Activated CD4-positive, alpha-beta T cell treated with anti-CD3 and anti-CD28 coated beads for 1 hour (primary cell): ENCODE measurements at places on chromosomes 11 and 22.
A peak's percentile ranks its signal among the peaks of the same experiment; 100 is the strongest.

- no peak for DNase-seq
Observed at GRCh38 chr22:32682990-32683389, 118.5 kb upstream of the TIMP3 start.

DNA sequence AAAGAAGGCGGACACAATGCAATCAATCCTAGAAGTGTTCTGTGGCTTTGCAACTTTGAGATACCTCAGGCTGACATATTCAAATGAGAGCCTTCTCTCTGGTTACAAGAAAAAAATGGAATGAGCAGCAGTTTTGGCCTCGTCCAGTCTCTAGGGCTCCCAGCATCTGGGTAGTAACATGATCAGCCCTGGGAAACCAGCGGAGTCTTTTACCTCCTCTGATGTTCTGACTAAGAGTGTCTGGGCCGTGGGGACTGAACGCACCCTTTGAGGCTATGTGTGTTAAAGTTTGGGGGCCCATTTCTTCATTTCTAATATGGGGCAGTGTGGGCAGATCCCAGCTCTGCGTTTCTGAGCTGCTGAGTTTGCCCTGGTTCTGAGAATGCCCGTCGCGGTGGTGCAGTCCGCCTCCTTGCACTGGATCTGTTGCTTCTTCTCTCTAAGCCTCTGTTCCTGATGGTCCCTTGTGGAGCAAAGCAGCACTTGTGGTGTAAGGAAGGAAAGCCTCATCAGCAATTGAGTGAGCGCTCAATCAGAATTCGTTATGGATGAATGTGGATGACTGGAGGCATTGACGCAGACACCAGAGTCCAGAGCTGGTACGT, 8.1 kb downstream of the PARVB start:
- DNase-seq, result no peak

GRCh38 chr11:65444314-65445051, 21.9 kb downstream of the NEAT1 start:
- DNase-seq, result no peak

GRCh38 chr11:18001191-18001590, 11.7 kb downstream of the SERGEF start:
- DNase-seq, result no peak

- DNase-seq, result no peak
Observed at GRCh38 chr11:105696000-105696399, 86.1 kb downstream of the GRIA4 start.

DNA sequence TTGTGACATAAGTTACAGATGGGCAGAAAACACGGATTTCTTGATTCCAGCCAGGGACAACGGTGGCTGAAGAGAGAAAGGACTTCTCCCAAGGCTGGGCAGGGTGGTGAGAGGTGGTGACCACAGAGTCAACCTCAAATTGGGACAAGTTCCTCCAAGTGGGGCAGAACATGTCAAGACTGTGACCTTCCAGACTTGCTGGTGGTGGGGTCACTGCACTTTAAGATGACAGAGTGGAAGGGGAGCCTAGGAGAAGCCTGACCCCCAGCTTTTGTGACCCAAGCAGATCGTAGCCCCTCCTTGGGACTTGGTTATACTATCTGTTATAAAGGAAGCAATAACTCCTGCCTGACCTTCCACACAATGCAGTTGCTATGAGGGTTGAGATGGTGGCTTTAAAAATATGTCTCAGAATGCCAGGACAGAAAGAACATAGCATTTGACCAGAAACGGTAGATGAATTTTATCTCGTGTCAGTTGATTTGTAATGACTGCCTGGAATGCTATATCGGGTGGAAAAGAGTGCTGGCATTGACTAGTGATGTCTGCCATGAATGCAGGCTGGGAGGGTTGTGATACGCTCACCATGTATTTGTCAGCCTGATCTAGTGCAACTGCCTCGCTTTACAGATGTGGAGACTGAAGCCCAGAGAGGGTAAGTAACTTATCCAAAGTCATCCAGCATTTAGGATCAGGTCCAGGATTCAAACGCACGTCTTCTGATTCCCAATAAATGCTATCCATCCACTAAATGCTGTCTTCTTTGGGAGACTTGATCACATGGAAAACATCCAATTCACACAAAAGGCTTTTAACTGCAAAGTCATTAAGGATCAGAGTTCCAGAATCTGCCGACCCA, 18.3 kb downstream of the TST start:
- DNase-seq, result no peak

GRCh38 chr11:117662255-117662654, 134.8 kb downstream of the DSCAML1 start:
- DNase-seq, result no peak

GRCh38 chr11:10847960-10848860, 9.6 kb downstream of the ZBED5 start:
- DNase-seq, result no peak

DNA sequence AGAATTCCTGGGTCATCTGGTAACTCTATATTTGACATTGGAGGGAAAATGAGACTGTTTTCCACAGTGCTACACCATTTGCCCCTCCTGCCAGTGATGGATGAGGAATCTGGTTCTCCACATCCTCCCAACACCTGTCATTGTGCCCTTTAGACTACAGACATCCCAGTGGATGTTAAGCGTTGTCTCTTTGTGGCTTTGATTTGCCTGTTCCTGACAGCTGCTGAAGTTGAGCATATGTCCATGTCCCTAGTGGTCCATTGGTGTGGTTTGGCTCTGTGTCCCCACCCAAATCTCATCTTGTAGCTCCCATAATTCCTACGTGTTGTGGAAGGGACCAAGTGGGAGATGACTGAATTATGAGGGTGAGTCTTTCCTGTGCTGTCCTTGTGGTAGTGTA, 88.5 kb downstream of the BRD1 start:
- DNase-seq, result no peak

DNA sequence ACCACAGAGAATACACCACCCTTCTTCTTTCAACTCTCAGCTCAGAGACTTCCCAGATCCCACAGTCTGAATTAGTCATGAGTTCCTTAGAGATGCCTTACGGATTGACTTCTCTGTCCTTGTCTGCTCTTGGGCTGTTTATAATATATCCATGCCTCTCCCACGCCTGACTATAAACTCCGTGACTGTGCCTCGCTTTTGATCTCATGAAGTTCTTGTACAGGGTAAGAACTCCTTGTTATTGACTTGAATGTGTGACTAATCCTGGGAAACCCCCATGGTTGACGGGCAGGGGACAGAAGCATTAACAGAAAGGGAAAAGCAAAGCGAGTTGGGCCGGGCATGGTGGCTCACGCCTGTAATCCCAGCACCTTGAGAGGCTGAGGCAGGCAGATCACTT, 62.4 kb upstream of the POU2AF1 start:
- no peak for DNase-seq

DNA sequence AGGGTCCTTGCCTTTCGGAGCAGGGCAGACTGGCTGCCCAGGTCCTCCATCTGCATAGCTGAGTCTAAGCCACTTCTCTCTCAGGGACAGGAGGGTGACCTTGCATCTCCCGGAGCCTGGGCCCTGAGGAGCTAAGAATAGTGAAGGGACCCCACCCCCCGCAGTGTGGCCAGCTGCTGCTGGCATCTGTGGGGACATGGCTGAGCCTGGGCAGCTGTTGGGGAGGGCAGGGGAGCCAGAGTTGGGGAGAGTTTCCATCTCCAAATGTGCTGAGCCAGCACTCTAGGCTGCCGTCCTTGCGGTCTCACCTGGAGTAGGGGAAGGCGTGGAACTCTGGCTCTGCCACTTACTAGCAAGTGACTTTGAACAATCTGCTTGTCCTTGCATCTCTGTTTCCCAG, 34.8 kb upstream of the SHISAL1 start:
- no peak for DNase-seq

GRCh38 chr11:31397239-31397834, 27.7 kb downstream of the DNAJC24 start:
- no peak for DNase-seq

- no peak for DNase-seq
Observed at GRCh38 chr11:66280428-66280827, 2.5 kb downstream of the CNIH2 start.

DNA sequence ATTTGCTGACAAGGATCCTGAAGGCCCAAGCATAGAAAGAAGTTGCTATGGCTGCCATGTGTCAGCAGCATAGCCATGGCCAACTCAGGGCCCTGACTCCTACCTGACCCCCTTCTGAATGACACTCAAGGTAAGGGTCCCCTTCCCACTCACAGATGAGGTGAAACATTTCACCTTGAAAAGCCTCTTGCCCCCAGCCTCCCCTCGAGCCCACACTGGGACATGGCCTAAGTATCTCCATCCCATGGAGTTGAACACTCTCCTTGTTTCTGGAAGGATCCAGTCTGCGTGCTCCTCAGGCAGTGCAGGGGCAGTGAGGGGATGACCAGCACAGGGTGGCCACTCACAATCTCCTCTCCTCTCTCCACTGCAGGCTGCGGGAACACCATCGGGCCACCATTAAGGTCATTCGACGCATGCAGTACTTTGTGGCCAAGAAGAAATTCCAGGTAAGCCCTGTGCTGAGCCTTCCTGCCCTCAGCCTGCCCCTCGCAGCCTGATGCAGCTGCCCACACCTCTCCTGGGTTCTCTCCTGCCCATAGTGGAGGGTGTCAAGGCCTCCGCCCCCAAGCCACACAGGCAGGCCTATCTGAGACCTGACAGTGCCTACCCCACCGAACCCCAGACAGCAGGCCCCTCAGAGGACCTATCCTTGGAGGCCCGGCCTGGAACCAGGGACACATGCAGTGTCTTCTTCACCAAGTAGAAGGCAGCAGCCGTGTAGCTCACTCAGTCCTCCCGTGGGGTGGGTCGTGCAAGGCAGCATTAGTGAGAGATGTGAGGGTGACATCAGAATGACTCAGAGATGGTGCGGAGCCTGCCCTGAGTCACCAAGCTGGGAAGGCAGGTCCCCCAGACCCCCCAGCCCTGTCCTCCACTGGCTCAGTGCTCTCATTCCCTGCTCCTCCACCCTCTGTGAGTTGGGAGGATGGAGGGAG, 68.9 kb upstream of the KCNQ1OT1 start:
- DNase-seq, result peak; percentile 4

- no peak for DNase-seq
Observed at GRCh38 chr22:20550057-20550817, 42.8 kb downstream of the MED15 start.

DNA sequence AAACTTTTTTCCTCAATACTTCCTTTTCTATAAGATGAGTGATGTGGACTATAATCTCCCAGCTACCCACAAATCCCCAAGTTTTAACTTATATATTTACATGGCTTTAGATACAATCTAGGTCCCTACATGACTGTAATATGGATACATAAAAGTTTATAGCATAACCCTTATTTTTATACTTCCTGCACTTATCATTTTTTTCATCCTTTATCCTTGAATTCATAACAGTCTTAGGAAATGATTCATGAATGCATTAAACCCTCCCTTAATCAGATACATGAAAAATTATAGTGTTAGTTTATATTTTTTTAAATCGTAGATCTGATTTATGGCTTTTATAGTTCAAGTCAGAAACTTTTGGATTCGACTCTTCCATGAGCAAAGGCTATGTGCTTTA, 195.8 kb downstream of the MAML2 start:
- DNase-seq, result no peak

DNA sequence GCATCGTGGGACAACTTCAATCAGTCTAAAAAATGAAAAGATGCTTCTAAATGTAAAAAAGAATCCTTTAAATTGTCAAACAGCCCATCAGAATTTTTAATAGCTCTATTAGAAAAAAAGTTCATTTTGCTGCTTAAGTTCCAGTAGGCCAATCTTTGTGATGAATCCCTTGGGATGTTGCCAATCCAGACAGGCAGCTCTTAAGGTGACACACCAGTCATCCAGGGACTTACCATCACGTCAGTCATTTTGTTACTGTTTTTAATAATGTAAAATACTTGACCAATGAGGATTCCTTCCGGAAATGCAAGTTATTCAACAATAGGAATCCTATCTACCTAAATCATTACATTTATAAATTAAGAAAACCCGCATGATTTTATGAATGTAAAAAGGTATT, 47.8 kb upstream of the TMEM45B start:
- no peak for DNase-seq

GRCh38 chr11:34915136-34916014, 804 bp downstream of the APIP start:
- no peak for DNase-seq

DNA sequence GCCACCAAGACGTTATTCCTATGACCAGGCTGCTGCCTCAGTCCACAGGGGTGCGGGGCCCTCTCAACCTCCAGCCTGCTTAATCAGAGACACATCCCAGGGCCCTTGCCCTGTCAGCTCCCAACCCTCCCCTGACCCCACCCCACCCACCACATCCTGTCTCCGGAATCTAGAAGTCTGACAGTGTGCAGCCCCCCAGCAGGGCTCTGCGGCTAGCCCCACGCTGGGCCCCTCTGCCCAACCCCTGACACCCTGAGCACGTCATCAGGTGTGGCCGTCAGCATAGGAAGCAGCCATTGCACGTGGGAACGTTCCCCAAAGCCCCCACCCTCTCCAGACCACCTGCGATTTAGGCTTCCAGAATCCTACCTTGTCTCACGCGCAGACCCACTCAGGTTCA, 34.3 kb upstream of the IGSF9B start:
- DNase-seq, result no peak

DNA sequence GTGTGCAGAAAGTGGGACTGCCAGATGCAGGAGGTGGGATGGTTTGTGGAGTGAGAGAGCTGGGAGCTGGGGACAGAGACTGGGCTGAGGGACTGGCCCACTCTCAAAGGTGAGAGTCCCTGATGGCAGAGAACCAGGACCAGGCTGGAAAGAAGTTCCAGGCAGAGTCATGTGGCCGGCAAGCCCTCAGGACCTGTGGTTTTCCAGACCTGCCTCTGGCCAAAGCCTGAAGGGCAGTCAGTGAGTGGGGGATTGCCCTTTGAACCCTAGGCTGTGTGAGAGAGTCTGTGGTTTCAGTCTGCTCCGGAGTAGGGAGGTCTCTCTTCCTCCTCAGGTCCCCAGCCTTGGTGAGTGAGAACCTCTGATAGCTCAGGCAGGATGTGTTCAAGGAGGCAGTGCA, 17.0 kb downstream of the KCNC1 start:
- DNase-seq, result no peak

- DNase-seq, result no peak
Observed at GRCh38 chr11:85440273-85440672, 186.9 kb downstream of the DLG2 start.

DNA sequence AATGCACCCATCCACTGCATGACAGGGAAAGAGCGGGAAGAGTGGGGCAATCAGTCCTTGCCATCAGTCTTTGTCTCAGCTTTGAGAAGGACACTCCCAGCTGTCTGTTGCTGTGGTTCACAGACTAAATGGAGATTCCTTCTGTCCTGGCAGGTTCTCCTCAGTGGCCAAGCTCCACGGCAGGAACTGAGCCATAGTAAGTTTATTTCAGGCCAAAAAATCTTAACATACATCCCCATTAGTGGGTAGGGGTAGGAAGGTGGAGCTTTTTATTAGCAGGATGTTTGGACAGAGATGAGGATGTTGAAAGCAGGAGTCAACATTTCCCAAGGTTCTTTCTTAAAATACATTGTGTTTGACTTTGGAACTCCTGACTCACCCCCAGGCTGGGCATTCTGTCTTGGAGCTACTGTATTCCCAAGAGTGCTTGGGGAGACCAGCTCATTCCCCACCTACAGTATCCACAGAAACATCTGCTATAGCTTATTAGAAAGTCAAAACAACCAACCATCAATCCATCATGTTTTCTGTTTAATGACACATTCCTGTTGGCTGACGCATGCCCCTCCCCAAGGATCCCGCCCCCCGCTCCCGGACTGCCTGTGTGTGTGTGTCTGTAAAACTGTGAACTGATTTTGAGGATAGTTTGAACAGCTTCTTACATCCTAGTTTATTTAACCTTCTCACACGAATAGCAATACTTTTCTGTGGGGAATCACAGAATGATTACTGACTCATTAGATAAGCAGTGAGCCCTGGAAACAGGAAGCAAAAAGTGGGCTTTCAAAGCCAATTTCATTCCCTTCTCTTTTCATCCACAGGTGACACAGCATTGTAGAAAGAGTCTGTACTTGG, 109.5 kb downstream of the CCDC81 start:
- no peak for DNase-seq
